Activated T-cell treated with anti-CD3 and anti-CD28 coated beads, Interleukin-2, amount 50 U/mL, for 72 hours (primary cell): ENCODE measurements at places on chromosomes 2 and 18. TPM values are rescaled to one million over a fixed set of nuclear protein-coding genes. Genes with fewer than 3 reads are reported as not detected.

GRCh38 chr2:181992776-181993175 is 7.1 kb downstream of the PPP1R1C start:
- DNase-seq, result no peak

DNA sequence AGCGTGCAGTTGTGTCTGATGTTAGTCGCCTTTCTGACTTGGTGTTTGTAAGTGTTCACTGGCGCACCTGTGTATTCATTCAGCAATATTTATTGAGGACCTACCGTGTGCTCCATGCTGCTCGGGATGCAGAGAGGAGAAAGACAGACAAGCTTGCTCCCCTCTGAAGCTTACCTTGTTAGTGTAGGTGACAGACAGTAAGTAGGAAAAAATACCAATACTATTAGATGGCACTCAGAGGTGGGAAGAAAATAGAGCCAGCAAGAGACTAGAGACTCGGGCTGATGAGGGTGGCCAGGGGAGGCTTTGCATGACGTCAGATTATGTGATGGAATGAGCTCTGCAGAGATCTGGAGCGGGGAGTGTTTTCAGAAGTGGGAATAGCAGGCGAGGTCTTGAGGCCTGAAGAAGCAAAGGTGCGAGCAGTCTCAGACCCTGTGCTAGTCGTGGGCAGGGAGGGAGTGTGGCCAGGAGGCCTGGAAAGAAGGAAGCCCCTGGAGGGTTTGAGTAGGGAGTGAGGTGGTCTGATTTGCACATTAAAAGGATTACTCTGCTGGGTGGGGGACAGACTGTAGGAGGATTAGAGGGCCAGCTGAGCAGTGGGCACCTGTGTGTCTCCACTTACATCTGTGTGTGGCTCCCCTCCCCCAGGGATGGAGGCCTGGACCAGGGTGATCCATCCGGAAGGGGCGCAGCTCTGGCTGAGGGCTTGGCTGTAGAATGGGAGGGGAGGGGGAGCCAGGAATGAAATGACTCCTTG is 11.8 kb downstream of the MTCL1 start:
- no peak for DNase-seq

DNA sequence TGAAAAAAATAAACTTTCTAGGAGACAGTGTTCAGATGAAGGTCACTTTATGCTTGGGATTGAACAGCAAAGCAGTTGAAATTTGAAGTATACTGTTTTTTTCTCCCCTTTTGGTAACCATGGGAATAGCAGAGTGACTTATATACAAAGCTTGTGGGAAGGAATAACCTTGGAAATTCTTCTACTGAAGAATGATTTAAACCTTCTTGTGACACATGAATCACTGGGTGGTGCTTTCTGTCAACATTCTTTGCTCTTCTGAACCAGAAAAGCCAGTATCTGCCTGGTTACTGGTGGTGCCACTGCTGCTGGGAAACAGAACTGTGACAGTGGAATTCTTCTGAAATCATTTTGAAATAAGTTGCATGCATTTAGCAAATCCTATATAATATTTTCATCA is 39.4 kb upstream of the RND3 start:
- DNase-seq, result no peak

DNA sequence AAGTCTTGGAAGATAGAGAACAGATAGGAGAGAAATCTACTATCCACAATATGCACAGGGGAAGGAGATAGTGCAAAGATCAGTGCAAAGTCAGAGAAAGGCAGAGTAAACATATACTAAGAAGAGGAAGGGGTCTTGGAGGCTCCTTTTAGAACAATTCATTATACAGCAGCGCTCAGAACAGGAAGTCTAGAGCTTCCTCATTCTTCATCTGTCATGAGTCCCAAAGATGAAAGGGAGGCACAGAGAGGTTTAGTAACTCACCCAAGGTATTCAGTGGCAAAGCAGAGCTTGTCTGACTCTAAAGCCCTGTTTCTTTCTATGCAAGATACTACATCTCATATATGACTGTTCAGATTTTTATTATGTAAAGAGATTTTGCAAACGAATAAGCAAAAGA is 1.4 kb downstream of the SP110 start:
- DNase-seq, result no peak

- no peak for DNase-seq
These were observed 6.8 kb downstream of the ZNF397 start for GRCh38 chr18:35247412-35248249.

DNA sequence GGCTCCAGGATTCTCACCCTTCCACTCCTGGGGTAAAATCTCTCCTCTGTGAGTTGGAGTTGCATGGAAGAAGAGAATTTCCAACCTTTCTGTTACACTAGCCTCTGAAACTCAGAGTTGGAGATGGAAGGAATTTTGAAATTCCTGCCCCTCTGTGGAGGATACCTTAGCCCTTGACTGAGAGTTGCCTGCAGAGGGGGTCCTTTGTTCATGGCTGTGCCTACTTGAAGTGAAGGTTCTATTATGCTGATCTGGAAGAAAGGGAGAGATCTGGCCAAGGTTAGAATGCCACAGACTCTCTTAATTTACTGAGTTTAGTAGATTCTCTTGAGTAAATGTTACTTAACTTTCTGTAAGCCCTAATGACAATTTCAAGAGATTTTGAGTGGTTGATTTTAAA is 626.6 kb upstream of the GYPC start:
- DNase-seq, result no peak

- DNase-seq, result no peak
These were observed 42.1 kb downstream of the PXDN start for GRCh38 chr2:1702186-1702565.

ACMSD gene
- not detected for total RNA-seq

KIF1A gene
- 30.1 TPM for total RNA-seq

TMEM169 gene
- 1.6 TPM for total RNA-seq

SERPINB3 gene
- not detected for total RNA-seq

PPP1R7 gene
- 97.8 TPM for total RNA-seq

BIN1 gene
- total RNA-seq, result 127 TPM

CNGA3 gene
- not detected for total RNA-seq
